Glutamatergic neuron (in vitro differentiated cells): ENCODE measurements at places on chromosomes 2 and 18.

DNA sequence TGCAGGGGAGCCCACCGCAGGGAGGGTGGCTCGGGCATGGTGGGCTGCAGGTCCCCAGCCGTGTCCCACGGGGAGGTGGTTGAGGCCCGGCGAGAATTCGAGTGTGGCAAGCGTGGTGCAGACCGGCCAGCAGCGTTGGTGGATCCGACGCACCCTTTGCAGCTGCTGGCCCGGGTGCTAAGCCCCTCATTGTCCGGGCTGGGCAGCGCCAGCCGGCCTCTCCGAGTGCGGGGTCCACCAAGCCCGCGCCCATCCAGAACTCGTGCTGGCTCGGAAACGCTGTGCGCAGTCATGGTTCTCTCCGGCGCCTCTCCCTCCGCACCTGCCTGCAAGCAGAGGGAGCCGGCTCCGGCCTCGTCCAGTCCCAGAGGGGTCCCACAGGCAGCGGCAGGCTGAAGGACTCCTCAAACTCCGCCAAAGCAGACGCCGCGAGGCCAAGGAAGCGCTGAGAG lies 177.0 kb upstream of the SLC35G4 start:
- no peak for DNase-seq

DNA sequence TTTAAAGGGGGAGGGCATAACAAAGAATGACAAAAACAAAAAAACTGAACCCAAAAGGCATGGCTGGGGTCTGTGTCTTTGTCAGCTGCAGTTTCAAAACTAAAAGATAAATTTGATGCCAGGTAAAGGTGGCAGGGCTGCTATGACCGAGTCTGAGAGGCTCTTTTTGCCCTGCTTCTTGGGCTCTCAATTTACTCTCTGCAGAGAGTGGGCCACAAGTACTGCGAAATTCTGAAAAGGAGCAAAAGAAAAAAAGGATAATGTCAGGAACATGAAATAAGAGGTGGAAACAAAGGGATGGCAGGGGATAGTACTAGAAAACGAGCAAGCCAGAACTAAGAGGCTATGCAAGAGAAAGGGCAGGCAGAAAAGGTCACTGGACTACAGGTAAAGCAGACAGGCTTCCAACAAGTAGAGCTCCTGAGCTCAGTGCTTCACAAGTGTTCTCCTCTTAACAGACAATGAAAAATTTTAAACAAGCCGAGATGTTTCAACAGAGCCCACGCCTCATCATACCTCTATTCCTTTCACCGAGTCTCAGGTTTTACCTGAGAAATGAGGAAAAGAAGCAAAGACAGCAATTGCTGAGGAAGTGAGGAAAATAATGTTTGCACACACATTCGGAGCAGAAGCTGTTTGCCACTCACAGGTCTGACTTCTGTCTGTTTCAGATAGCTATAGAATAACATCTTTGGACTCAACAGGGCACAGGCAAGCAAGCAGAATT lies 7.3 kb downstream of the IRS1 start:
- no peak for DNase-seq

DNA sequence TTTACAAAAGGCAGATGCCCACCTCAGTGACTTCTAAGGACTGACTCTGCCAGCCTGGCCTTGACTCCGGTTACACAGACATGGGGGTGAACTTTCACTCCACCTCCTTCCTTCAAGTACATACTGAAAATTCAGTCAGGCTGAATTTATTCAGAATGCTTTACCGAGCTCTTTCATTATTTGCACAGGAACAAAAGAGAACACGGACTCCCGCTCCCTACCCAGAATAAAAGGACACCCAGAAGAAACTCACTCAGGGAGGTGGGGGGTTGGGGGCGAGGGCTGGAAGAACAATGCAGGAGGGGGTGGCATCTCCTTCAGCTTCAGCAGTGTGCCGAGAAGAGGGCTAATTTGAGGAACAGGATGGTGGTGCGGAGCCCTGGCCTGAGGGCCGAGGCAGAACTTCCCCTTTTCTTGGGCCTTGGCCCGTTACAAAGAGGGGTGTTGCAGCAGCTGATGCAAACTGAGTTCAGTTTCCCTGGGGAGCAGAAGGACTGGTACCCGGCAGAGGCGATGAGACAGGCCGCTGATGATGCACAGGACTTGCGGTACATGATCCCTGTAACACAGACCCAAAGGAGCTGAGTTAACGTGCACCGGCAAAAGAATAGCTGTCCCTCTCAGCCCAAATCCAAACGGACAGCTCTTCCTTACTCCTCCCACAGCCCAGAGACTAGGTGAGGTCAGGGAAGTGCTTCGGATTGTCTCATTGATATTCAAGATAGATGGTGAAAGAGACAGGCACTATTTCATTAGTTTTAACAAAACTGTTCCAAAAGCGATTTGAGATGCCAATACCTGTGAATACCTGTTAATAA lies 24.1 kb downstream of the LYPD1 start:
- no peak for DNase-seq

DNA sequence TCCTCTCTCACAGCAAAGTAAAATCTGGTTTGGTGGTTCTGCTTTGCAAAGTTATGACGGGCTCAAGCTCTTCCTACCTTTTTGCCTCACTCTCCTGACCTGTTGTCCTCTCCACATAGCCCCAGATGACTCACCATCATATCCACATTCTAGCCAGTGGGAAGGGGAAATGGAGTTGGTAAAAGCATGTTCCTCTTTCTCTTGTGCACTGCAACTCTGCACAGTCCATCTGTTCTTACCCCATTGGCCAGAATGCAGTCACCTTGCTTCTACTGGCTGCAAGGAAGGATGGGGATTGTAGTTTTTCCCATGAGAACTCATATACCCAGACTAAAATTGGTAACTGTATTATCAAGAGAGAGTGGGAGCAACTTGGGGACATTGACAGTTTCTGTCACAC lies 50.4 kb upstream of the SMIM21 start:
- no peak for DNase-seq

GRCh38 chr2:168210216-168210894 lies 37.0 kb downstream of the STK39 start:
- DNase-seq, result no peak

DNA sequence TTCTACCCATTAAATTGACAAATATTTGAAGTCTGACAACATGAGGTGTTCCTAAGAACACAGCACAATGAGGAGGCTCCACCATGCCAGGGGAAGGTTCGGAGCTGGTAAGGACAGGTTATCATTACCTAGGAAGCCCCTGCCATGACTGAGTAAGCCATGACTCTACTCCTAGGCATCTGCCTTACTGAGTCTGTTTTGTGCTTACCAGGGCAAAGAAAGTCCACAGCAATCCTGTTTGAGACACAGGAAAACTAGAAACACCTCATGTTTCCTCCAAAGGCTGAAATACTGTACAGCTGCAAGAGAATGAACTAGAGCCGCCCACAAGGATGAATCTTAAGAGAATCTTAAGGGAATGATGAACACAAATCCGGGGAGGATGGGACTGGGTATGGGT lies 11.6 kb downstream of the TGFBRAP1 start:
- DNase-seq, result no peak

- no peak for DNase-seq
These were observed 454.4 kb upstream of the ACVR2A start for GRCh38 chr2:147390475-147390874.

DNA sequence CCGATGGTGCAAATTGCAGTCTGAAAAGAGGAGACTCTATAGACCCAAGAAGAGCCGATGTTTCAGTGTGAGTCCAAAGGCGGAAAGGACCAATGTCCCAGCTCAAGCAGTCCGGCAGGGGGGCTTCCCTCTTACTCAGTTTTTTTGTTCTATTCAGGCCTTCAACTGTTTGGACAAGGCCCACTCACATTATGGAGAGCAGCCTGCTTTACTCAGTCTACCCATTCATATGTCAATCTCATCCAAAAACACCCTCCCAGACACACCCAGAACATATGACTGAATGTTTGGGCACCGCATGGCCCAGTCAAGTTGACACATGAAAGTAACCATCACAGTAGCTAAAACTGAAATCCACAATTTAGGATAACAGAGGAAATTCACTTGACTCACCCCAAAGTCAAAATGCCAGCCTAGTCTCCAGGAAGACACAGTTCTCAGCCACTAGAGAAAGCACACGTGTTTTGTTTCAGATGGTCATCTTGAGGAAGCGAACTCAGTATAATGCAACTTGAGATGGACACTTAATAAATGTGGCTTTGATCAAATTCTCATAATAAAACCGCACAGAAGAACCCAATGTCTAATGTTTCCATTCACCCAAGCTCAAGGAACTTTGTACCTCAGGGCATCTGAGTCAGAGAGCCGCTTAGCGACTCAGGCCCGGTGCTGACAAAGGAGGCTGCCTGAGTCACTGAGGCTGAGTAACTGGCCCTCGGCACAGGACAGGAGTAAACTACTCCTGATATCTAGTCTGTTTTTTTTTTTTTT lies 2.4 kb downstream of the FHL2 start:
- DNase-seq, result no peak

DNA sequence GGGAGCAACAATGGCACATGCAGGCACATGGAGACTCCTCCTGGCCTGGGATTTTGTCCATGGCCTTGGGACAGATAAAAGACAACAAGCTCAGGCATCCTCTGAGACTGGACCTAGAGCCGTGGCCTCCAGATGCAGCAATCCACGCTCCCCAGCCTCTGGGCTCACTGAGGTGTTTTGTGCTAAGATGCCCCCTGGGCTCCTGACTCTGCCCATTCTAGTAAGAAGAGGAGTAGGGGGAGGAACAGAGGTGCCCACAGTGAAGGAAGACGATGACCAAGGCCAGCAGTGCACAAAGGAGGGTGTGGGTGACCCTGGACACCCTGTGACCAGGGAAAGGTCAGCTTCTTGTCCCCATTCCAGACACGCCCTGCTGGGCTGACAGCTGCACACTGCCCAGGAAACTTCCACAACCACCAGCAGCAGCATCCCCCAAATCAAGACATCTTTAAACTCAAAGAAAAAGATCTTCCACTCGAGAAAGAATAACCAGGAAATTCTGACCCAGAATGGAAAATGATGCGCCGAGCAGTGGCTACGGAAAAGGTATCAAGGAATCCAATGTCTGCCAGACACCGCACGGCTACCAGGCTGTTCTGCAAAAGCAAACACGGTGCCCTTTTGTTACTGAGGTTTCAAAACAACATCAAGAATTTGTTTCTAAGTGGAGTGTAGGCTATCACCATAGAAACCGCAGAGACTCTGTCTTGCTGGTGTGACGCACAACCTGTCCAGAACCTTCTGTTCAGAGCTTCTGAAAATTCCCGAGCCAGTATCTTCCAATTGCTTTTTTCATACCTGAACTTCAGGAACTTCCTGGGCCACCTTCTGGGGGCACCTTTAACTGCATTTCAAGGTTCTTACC lies 65.5 kb downstream of the ZNF516 start:
- DNase-seq, result no peak
